Activated T-cell treated with anti-CD3 and anti-CD28 coated beads, Interleukin-2, amount 50 U/mL, for 72 hours (primary cell): ENCODE measurements at places on chromosomes 3 and 15.

- no peaks in the 10 kb centered on the region for H3K36me3 ChIP-seq
- H3K27ac ChIP-seq: no peak overlapping the region
- H3K4me1 ChIP-seq: no peaks in the 10 kb centered on the region
- H3K4me3 ChIP-seq: no peak overlapping the region
These were observed 102.9 kb upstream of the WDR72 start for GRCh38 chr15:53862386-53862785.

DNA sequence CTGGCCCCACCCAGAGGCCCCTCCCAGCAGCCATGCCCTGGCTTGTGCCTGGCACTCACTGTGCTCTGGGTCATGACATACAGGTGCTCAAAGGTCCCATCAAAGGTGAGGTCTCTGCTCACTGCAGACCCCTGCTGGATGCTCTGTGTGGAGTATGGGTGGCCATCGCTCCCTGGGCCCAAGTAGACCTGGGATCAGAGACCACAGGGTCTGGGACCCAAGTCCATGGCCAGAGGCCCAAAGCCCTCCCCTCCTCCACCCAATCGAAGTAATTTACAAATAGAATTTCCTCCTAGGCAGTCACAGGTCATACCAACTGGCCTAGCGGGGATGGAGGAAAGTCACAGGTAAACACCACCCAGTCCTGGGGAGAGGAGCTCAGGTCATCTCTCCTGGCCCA lies 7.6 kb downstream of the PLXNB1 start:
- DNase-seq: no peak
- H3K4me1 ChIP-seq: no peaks in the 10 kb centered on the region
- H3K27ac ChIP-seq: no peak overlapping the region
- peaks cover 6% of the 10 kb centered on the region for H3K27me3 ChIP-seq
- no peaks in the 10 kb centered on the region for H3K36me3 ChIP-seq

DNA sequence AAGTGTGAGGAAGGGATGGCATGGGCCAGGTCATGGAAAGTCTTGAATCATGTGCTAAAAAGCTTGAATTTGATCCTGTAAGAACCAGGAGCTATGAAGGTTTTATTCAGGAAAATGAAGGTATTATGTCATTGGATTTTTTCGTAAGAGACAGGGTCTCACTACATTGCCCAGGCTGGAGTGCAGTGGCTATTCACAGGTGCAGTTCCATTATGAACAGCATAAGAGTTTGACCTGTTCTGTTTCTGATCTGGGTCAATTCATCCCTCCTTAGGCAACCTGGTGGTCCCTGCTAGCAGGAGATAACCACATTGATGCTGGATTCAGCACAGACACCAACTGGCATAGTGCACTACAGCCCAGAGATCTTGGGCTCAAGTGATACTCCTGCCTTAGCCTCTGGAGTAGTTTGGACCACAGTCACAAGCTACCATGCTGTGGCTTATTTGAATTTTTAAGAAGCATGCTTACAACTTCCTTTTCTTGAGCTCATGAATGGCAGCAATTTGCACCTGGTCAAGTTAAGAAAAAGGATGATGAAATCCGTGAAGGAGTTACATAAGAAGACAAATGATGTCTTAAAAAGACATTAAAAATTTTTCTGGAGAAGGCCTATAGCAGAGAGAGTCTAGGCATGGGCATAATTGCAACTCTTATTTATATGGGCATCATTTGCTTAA lies 79.1 kb downstream of the CADPS start:
- H3K27ac ChIP-seq: no peak overlapping the region
- peaks cover 6% of the 10 kb centered on the region for H3K27me3 ChIP-seq
- H3K36me3 ChIP-seq: no peaks in the 10 kb centered on the region
- peaks cover 7% of the 10 kb centered on the region for H3K4me1 ChIP-seq

DNA sequence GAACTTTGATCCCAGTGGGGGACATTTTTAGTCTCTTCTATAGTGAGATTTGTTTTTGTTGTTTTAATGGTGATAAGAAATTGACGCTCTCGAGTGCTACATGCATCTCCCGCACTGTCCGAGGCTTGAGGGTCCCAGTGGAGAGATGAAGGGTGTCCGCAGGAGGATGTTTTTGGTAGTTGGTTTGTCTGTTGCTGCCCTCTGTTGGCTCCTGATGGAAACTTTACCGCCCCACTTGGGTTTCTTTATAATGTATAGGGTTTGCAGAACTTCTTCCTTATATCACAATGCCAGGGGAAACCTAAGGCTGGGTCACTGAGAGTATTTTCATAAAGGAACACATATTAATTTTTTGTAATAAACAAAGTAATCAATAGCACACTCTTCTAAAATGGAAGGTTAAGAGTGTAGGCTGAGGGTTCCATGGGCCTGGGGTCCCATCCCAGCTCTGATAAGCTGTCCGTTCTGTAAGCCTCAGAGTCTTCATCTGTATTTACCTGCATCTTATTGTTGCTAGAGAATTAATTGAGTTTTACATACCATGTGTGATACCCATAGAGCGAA lies 185.3 kb upstream of the FEZF2 start:
- no peak overlapping the region for H3K4me3 ChIP-seq
- H3K4me1 ChIP-seq: no peaks in the 10 kb centered on the region
- no peak overlapping the region for H3K27ac ChIP-seq

DNA sequence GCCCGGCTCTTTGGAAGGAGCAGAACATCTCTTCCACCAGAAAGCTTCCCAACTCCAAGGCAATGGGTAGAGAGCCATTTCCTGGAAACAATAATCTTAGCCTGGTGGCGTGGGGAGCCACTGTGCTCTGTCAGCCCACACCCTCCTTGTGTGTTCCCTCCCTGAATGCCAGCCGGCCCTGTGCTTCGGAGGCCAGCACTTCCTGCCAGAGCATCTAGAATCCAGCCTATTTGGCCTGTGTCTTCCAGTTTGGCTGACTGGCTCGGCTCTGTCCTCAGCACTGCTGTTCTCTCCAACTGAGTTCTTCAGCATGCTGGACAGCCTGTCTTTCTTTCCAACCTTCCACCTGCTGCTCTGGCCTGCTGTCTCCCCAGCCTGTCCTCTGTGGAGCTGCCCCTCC lies 349.3 kb downstream of the MFSD1 start:
- no peak overlapping the region for H3K4me3 ChIP-seq
- no peaks in the 10 kb centered on the region for H3K27me3 ChIP-seq
- no peaks in the 10 kb centered on the region for H3K36me3 ChIP-seq

DNA sequence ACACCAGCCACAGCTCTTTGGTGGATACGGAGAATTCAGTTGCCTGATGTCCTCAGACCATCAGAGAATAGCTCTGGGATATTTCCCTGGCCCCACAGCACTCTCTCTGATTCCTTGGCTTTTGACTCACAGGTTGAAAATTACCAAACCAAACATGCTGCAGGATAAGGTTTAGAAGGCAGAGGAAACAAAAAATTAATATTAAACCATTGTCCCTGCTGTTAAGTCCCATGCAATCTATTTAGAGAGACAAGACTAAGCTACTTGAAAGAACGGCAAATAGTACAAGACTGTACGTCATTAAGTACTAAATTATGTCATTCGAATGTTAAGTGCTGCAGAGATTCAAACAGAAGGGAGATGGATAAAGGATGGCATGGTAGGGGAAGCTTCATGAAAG lies 501.4 kb downstream of the MECOM start:
- DNase-seq: no peak
- no peak overlapping the region for H3K4me3 ChIP-seq
- no peak overlapping the region for H3K27ac ChIP-seq
- no peaks in the 10 kb centered on the region for H3K27me3 ChIP-seq
- H3K36me3 ChIP-seq: no peaks in the 10 kb centered on the region

- H3K36me3 ChIP-seq: no peaks in the 10 kb centered on the region
- no peaks in the 10 kb centered on the region for H3K4me1 ChIP-seq
- no peaks in the 10 kb centered on the region for H3K27me3 ChIP-seq
These were observed 328.3 kb downstream of the THSD4 start for GRCh38 chr15:71443538-71443937.

GRCh38 chr3:94776401-94776915 lies 713.6 kb downstream of the NSUN3 start:
- H3K4me3 ChIP-seq: no peak overlapping the region
- no peaks in the 10 kb centered on the region for H3K27me3 ChIP-seq
- no peaks in the 10 kb centered on the region for H3K36me3 ChIP-seq
- DNase-seq: no peak
- no peak overlapping the region for H3K27ac ChIP-seq
- H3K4me1 ChIP-seq: no peaks in the 10 kb centered on the region

DNA sequence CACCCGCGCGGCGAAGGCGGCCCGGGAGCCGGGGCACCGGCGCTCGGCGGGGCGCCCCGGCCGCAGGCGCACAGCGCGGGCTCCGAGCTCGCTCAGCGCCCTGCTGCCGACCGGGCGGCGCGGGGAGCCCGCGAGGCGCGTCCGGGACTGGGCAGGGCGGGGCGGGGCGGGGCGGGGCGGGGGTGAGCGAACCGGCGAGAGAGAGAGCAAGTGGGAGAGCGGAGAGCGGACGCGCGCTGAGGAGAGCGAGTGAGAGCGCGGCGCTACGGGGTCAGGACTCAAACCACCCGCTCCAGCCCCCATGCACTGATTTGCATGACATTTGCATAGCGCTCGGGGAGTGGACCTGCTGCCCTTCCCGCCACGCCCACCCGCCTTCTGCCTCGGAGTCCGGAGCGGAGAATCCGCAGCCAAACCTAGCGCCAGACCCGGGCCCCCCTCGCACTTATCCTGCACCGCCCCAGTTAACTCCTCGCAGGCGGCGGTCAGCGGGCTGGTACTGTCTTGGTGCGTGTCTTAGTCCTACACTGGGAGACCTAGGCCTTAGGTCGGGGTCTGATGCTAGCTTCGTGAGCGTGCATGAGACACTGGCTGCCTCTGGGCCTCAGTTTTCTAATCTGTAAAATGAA lies at the start of gene MYLK:
Gene MYLK, minus strand, starts transcription at position 130 of the 629 bp plus-strand sequence. CDS start 90,491 bp downstream, outside the sequence.
- H3K4me3 ChIP-seq: peak within 1 kb of the TSS; percentile 86
- peaks cover 46% of the 10 kb centered on the region for H3K27me3 ChIP-seq
- no peak within 1 kb of the TSS for H3K27ac ChIP-seq
- peak; percentile 52 for DNase-seq
- H3K4me1 ChIP-seq: peaks cover 9% of the 10 kb centered on the region
